ENCODE measurements at places on chromosomes 3 and 15. TPM values are rescaled to one million over a fixed set of nuclear protein-coding genes. Genes with fewer than 3 reads are reported as not detected.

- DNase-seq: no peak
Measured at GRCh38 chr15:25497934-25498333, 59.1 kb upstream of the UBE3A start.

DNA sequence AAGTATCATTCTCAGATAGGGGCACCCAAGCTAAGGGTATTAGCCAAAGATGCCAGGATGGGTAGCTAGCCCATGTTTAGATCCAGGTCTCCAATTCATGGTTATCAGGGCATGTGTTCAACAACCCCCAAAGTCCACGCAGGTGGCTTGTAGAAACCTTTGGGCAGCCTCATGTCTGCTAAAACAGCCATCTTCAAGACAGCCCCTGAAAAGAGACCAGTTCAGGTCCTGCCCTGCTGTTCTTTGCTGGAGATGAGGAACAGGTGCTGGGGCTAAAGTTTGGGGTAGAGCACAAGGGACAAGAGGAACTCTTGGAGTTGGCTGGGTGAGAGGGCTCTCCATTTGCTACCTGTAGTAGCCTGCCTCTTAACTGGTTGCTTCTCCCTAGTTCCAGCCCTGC, 4.6 kb downstream of the PPM1M start:
- DNase-seq: no peak

The PRRT3 gene
- total RNA-seq: 0.46 TPM

- DNase-seq: no peak
Measured at GRCh38 chr3:122668930-122669730, 11.5 kb upstream of the PARP14 start.

DNA sequence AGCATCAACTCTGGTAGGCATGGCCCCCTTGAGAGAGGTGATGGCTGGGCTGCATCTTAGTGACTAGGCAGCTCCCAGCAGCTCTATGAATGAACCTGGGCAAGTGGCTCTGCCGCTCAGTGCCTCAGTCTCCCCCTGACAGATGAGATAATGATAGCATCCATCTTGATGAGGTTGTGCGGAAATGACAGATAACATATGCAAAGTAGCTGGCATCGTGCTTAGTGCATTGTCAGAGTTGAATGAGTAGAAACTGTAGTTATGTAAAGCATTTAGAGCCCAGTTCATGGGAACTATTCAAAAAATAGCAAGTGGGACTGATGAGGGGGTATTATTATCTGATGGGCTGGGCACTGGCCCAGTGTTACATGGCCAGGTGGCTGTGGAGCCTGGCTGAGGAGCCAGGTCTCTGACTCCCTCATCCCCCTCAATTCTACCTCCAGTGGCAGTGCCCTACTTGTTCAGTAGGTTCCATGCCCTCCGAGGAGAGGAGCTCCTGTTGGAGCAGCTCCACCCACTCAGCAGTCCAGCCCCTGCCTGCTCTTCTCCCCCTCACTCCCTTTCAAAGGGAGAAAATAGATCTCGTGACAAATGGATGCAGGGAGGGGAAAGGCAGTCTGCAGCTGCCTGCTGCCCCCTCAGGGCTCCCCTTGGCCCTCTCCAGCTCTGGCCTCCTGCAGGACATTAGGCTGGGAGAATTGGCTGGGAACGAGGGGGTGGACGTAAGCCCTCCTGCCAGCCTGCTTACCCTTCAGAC, 6.6 kb downstream of the PRKCD start:
- DNase-seq: no peak

DNA sequence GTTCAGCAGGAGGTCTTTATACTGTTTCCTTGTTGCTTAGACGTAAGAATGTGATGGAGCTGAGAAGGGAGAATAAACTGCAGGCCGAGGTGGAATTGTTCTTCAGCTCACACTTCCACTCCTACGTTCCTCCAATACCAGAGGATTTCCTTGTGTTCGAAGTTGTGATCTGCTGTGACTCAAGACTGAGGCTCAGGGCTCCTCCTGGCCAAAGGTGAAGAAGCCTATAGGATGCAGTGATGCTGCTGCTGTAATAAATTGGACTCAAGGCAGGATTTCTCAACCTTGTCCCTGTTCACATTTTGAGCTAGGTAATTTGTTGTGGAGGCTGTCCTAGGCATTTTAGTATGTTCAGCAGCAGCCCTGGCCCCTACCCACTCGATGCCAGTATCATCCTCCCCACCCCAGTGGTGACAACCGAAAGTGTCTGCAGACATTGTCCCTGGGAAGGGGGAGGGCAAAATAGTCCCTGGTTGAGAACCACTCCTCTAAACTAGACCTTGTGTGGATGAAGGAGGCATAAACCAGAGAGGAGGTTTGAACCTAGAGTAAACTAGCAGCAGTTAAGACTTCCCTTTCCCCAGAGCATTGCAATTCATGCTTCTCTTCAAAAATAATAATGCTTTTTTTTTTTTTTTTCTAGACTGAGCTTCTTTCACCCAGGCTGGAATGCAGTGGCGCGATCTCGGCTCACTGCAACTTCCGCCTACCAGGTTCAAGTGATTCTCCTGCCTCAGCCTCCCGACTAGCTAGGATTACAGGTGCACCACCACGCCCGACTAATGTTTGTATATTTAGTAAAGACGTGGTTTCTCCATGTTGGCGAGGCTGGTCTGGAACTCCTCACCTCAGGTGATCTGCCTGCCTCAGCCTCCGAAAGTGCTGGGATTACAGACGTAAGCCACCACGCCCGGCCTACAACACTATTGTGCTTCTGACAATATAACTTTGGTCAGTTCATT, 11.1 kb downstream of the RAP2B start:
- DNase-seq: no peak

GRCh38 chr3:16028604-16029003, 145.9 kb upstream of the GALNT15 start:
- DNase-seq: no peak

DNA sequence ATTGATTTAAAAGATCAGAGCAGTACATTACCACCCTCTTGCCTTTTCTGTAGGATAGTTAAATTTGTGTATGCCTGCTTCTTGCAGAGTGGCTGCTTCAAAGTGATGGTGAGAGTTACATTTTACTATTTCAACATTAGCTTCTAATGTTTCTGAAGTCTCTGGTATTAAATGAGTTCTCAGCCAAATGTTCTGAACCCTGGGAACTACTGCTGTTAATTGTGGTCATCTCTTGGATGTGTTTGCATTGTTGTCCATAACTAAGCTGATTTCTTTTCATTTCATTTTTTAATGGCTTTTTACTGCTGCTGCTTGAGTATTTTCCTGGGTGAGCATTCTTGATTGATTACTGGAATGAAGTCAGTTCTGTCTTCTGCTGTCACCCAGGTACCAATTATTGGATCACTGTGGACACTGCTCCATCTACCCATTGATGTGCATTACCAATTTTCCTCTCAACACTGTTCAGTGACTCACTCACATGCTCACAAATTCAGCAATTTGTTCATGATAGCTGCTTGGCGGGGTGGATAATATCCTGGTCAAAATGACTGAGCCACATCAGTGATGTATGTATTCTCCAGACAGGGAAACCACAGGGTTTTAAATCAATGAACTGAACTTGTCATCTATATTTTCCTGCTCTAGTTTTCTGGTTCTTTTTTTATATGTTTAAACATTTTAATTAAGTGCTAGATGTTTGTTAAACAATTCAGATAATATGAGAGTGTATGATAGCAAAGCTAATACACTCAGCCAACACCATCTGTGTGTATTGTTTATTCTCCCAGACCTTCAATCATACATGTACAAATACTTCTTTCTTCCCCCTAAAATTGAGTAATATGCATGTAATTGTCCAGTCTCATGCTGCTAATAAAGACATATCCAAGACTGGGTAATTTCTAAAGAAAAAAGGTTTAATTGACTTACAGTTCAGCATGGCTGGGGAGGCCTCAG, 587.6 kb downstream of the RSL24D1 start:
- DNase-seq: no peak

DNA sequence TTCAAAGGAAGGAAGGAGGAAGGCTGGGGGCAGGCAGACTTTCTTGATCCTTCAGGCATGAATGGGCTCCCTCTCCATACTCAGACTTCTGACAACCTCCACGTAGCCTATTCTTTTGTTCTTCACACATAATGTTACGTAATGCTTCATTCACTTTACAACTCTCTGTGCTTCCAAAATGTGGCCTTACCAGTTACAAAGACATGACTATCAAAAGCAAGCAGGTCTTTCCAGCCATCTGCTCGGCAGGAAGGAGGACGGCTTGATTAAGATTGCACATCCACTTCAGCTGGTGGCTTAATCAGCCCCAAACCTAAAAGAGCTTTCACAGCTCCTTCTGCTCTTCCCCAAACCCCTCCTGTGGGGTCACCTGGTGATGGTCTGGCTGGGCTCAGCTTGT, 263.2 kb downstream of the XXYLT1 start:
- no peak for DNase-seq

DNA sequence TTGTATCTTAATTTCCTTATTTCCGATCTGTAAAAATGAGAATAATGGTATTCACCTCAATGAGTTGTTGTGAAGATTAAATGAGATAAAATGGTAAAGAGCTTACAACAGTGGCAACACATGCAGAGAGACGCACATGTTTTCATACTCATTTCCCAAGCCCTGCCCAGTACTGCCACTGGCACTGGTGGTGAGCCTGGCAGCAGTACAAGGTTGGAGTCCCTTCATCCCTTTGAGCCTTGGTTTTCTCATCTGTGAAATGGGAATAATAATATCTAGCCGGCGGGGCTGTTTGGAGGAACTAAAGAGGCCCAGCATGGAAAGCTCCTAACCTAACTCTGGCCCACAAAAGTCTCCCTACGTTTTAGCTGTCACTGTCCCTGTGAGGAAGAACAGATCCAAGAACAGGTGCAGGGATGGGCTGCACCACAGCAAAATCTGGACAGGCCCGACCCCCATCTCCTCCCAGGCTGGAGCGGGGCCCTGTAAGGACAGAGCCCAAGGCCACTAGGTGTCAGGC, 866 bp upstream of the CD276 start:
- no peak for DNase-seq

The MRPL46 gene
- 68.5 TPM for total RNA-seq

DNA sequence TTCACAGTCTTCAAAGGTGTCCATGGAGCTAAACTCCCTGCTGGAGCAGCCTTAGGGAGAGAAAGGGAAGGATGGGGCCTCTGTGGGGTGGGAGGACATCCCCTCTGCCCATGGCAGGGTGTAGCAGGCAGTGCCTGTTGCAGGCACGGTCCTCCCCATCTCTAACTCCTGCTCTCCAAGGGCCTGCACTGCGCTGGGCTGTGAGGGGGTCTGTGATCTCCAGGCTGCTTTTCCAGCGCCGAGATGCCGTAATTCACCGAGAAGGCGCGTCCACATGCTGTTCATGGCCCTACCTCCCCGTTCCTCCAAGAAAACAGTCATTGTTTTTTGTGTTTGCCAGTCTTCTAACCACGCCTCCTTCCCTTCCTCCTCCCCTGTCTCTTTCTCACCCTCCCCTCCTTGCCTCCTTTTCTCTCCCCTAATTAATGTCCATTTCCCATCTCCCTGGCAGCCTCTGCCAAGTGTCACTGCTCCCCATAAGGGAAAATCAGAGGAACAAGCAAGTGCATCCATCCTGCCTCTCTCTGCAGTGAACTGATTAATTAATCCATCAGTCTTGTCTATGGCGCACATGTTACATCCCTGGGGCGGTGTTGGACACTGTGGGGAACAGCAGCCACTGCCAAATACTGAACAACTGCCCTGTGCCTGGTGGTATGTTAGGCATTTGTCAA, 17.7 kb upstream of the LAMP3 start:
- no peak for DNase-seq

The GBE1 gene
- 65.5 TPM for total RNA-seq

- DNase-seq: no peak
Measured at GRCh38 chr3:78858910-78859309, 908.9 kb downstream of the ROBO1 start.

The LINGO1 gene
- 0.81 TPM for total RNA-seq

The FILIP1L gene
- 39.3 TPM for total RNA-seq

DNA sequence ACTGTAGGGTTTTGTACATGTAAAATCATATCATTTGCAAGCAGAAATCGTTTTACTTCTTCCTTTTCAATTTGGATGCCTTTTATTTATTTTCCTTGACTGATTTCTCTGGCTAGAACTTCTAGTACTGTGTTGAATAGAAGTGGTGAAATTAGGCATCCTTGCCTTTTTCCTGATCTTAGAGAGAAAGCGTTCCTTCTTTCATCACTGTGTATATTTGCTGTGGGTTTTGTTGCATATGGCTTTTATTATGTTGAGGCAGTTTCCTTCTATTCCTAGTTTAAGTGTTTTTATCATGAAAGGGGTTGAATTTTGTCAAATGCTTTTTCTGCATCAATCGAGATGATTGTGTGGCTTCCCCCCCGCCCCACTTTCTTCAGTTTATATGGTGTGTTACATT, 140.9 kb downstream of the ATG7 start:
- no peak for DNase-seq

The DCP1A gene
- total RNA-seq: 16.3 TPM

All from Right ventricle myocardium superior (tissue), 1 donor.